ENCODE measurements at places on chromosomes 3 and 15.

- DNase-seq, result peak; percentile 42
Observed at GRCh38 chr3:142586803-142587406, 8.4 kb upstream of the ATR start.

DNA sequence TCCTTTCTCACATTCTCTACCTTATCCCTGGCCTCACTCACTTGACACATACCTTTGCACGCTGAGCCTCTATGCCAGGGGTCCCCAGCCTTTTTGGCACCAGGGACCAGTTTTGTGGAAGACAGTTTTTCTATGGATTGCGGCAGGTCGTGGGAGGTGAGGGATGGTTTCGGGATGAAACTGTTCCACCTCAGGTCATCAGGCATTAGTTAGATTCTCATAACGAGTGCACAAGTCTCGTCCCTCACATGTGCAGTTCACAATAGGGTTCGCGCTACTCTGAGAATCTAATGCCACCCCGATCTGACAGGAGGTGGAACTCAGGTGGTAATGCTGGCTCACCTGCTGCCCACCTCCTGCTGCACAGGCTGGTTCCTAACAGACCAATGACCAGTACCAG, 112.5 kb upstream of the EIF1B start:
- DNase-seq, result no peak

DNA sequence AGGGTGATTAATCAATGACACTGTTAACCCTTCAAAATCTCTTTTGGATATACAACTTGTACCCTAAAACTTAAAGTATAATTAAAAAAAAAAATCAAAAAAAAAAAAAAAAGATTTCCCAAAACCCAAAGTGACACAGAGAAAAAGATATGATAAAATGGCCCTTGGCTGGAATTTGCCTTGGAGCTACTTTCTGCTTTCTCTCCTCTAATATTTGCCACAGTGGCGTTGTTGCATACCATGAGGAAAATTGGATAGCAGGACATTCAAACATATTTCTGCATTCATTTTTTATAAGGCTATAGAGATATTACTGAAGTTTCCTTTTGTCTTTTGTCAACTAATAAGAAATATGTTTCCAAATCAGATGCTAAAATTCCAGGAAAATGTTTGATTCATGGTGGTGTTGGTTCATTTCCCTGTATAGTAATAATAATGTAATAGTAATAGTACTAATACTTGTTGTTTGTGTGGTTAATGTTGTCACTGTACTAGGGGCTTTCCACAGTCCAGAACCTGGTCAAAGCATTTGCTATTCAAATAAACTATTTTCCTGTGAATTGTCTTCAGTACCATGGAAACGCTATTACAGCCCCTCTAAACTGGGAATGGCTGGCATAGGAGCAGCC, 441.3 kb upstream of the THBS1 start:
- DNase-seq, result no peak

DNA sequence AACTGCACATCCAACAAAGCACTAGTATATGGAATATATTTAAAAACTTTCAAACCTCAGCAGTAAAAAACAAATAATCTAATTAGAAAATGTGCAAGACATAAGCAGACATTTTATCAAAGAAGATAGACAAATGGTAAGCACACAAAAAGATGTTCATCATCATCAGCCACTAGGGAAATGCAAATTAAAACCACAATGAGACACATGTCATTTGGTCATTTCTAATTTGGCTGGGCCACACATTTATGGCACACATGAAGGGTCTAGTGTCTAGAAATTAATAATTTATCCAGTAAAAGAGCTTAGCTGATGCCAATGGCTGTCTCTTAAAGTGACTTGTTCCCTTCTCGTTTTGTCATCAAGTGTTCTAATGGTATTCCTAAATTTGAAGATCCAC, 45.8 kb downstream of the ARHGAP31 start:
- DNase-seq, result no peak

DNA sequence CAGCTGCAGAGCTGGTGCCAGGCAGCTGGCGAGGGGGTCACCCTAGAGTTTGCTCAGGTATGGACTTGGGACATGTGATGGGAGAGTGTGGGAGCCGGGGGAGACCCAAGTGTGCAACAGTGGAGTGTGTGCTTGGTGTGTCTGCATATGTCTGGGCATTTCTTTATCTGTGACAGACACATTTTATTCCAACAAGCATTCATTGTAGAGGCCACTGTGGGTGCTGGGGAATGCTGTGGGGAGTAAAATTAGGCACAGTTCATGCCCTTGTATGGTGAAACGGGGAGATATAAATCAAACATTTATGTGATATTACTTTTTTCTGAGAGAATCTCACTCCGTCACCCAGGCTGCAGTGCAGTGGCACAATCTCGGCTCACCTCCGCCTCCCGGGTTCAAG, 4.2 kb downstream of the ACY1 start:
- DNase-seq, result no peak

DNA sequence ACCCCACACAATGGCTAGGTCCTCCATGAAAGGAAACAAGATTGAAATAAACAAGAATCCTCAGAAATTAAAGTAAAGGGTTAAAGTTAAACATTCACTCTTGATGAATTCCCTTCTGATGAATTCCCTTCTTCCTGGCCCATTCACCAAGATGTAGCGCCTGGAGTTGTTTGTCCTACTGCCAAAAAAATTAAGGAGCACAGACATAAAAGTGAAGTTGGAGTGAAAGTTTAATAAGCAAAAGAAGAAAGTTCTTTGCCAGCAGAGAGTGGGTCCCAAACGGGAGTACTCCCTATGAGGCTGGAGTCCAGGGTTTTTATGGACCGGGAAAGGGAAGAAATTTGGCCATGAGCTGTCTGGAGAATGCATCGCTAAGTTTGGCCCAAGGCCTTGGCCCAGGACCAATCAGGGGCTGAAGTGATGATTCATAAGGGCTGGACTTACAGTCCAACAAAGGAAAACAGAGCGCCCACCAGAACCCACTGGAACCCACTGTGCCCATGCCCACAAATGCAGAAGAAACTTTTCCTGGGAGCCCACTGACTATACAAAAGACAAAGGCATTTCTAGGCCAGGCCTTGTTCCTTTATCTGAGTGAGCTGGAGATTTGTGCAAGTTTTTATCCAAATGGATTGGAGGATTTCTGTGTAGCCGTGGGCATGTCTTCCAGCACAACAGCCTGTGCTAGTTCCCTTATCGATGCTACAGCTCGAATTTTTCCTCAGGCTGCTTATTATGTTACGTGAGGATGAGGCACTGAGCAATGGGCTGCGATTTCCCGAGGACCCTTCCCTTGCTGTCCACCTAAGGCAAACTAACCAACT, 1561.6 kb downstream of the OTOL1 start:
- DNase-seq, result peak; percentile 10

- DNase-seq, result peak; percentile 80
Observed at GRCh38 chr3:12135029-12135657, 23.6 kb downstream of the TIMP4 start.

DNA sequence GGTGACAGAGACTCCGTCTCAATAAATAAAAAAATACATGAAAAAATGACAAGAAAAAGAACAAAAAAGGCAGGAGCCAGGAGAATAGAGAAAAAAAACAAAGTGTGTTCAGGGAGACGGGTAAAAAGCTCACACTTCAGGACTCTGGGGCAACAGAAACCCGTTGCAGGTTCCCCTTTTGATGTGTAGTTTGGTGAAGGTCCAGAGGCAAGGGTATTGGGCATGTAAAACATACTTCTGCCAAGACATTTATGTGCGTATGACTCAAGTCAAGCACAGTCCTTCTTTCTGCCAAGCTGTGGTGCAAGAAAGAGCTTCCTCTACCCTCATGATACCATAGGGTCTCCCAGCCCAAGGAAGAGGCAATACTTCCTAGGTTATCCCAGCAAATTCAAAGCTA, 33.4 kb upstream of the STRIT1 start:
- DNase-seq, result no peak

DNA sequence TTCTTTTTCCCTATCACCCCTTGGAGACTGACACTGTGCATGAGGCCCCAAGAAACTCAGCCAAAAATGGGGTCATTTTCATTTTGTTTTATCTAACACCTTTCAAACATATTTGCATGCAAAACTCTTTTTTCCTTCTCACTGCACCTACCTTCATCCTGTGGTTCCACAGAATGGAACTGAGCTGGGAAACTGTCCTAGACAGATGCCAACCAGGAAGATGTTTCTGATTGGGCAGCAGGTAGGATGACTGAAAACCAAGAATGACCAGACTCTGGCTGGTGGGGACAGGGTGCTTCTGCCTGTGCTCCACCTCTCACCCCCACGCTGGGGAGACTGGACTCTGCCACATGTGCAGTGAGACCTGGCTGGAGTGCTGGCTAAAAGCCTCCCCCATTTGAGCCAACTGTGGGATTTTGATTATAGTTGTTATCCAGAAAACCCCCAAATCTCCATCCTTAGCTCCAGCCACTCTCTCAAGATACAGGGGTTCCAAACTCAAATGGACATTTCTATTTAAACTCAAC, 5.2 kb downstream of the PPIB start:
- no peak for DNase-seq

GRCh38 chr3:81742581-81742980, 18.9 kb downstream of the GBE1 start:
- no peak for DNase-seq

- peak; percentile 28 for DNase-seq
Observed at GRCh38 chr3:196837819-196838420, 29.8 kb upstream of the SENP5 start.

GRCh38 chr15:99326235-99326634, 75.0 kb downstream of the LRRC28 start:
- DNase-seq, result no peak

DNA sequence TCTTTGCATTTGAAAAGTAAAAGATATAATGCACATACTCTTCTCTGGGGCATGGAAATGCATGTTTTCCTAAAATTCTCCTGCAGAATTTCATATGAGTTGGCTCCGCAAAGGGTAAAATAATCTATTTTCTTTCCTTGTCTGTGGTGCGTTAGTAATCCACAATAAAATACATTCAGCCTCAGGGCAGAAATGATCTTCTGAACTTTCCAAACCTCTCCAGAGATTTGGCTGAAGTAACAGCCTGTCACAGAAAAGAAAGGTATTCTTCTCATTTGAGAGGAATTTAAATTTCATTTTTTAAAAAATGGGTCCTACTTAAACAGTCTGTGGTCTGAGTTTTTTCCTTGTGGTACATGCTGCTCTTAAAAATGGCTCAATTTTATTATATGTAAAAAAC, 182.7 kb upstream of the DCBLD2 start:
- no peak for DNase-seq

DNA sequence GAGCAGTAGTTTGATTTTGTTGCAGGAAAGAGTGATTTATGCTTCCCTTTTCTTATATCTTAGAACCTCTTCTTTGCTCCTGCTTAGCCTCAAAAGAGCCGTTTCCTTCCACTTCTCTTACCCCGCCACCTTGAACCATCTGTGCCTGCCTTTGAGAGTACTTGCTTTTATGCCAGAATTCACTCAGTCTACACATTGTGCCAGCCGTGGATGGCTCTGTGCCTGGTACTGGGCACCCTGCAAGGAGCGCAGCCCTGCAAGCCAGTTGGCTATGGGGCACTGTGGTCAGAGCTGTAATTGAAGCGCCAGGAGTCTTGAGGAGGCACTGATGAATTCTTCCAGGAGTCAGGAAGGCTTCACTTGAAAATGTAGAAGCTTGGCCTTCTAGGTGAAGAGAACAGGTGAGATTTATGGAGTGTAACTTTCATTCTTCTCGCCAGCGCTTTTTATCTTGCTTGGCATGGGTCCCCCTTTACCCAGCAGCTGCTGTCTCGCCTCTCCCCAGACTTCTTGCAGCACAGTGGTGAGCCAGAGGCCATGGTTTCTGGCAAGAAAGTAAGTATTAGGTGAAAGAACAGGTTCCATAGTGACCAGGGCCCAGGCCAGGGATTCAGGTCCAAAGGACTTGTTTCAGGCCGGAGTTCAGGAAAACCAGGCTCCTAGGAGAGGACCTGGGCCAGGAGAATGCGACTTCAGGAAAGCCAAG, 4.9 kb downstream of the TMED3 start:
- DNase-seq, result no peak

- DNase-seq, result peak; percentile 31
Observed at GRCh38 chr3:37768107-37768809, 93.4 kb upstream of the CTDSPL start.

GRCh38 chr3:59482684-59483083, 432.9 kb upstream of the CFAP20DC start:
- no peak for DNase-seq

GRCh38 chr3:110526777-110527727, 544.6 kb upstream of the NECTIN3 start:
- DNase-seq, result peak; percentile 87
